Tongue (tissue), 3 donors: ENCODE measurements at places on chromosomes 7 and 10. TPM values are rescaled to one million over a fixed set of nuclear protein-coding genes. Genes with fewer than 3 reads are reported as not detected.
A peak's percentile ranks its signal among the peaks of the same experiment; 100 is the strongest.

SMKR1 gene
- not detected for total RNA-seq

FKBP6 gene
- not detected for total RNA-seq

PHYH gene
- total RNA-seq: 62.1 TPM

GIMAP2 gene
- 14.8 TPM for total RNA-seq

ZNF735 gene
- not detected for total RNA-seq

CYP51A1 gene
- 76.6 TPM for total RNA-seq

CALCR gene
- total RNA-seq: 7.0 TPM

CYP2C19 gene
- 2.1 TPM for total RNA-seq

CNPY1 gene
- total RNA-seq: not detected

SEC61G gene
- 105 TPM for total RNA-seq

HSPA12A gene
- total RNA-seq: 9.3 TPM

ENTPD1 gene
- 33.5 TPM for total RNA-seq

CXCL12 gene
- total RNA-seq: 121 TPM

GRCh38 chr10:70334526-70335245 lies 47.7 kb downstream of the LRRC20 start:
- no peak for DNase-seq

GRCh38 chr10:13349463-13350274 lies 1.6 kb upstream of the SEPHS1 start:
- peak; percentile 82 for DNase-seq

- no peak for DNase-seq
Measured at GRCh38 chr10:32061440-32061839, 5.2 kb upstream of the KIF5B start.

GRCh38 chr7:82950436-82950835 lies 212.2 kb downstream of the PCLO start:
- peak; percentile 2 for DNase-seq

DNA sequence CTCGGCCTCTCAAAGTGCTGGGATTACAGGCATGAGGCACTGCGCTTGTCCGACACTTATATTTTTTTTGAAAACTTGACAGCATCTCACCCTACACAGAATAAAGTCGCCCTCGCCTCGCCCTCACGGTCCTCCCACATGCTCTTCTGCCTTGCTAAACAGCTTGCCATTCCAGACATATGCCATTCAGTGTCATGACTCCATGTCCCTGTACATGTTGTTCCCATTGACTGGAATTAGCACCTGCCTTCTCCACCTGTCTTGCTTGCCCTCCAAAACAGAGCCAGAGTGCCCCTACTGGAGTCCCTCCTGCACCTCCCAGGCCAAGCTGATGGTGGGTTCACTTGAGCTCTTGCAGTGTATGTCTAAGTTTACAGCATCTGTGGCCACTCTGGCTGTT lies 6.2 kb downstream of the NIPSNAP2 start:
- DNase-seq: peak; percentile 46

- DNase-seq: peak; percentile 79
Measured at GRCh38 chr10:58700591-58700990, 187.9 kb downstream of the BICC1 start.

DNA sequence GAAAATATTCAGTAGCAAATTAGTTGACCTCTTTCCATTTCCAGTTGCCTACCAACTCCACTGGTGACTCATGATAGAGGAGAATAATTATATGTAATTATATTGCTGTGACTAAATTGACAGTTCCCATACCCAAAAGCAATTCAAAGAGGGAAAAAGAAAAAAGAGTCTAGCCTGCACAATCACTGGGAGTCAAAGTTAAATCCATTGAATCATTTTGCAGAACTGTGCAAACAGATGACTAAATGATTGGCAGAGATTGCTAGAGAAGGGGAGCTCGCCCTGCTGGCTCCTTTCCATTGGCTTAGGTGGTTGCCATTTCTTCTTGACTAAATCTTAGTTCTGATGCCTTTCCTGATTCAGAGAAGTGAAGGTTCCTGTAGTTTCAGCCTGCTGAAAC lies 1228.6 kb upstream of the SORCS1 start:
- DNase-seq: peak; percentile 40

- DNase-seq: no peak
Measured at GRCh38 chr7:105610165-105610930, 29.1 kb upstream of the EFCAB10 start.

- DNase-seq: no peak
Measured at GRCh38 chr7:30913821-30914515, 2.3 kb downstream of the AQP1 start.

GRCh38 chr7:1486571-1486970 lies 17.6 kb downstream of the INTS1 start:
- DNase-seq: no peak

DNA sequence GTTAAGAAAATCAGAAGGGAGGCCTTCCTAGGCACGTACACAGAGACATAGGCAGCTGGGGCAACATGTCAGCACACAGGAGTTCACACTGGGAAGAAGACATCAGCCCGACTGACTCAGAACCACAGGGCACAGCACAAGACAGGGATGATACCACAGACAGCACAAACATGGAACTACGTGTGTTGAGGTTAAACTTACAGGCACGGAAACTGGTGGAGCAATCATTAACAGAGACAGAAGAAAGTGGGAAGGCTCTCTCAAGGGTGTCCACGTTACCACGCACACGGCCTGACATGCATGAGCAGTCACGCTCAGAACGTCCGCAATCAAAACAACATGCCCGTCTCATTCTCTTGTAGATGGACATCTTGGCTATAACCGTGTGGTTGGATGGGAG lies 636.4 kb downstream of the KCNMA1 start:
- no peak for DNase-seq

DNA sequence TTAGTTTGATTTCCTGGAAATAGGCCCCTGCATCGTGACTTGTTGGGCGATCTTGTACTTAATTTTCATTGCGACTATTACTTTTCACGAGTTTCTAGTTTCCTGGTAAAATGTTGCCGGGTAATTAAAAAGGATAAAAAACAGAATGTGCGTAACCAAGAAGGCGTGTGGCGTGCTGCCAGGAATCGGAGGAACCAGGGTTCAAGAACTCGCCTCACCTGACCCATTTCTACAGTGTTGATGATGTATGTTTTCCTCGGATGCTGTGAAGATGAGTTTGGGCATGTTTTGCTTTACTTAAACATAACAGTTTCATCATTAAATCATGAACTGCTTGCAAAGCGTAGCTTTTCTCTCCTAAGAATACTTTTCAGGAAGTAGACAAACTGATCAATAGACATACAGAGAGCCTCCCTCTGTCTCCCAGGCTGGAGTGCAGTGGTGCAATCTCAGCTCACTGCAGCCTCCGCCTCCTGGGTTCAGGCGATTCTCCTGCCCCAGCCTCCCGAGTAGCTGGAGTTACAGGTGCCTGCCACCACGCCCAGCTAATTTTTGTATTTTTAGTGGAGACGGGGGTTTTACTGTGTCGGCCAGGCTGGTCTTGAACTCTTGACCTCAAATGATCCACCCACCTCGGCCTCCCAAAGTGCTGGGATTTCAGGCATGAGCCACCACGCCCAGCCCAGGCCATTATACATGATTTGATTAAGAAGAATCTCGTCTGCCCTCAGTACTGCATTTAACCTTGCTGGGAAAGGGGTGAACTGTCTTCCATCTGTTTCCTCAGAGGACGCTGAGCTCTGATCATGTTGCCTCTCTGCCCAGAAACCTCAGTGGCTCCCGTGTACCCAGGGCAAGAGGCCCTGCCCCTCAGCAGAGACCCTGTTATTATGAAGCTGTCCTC lies 9.1 kb downstream of the FOXK1 start:
- DNase-seq: no peak

GRCh38 chr10:34988397-34989067 lies 101.6 kb downstream of the CUL2 start:
- DNase-seq: peak; percentile 24

- DNase-seq: no peak
Measured at GRCh38 chr7:71009636-71010035, 122.3 kb upstream of the GALNT17 start.

- no peak for DNase-seq
Measured at GRCh38 chr7:36204929-36205635, 52.0 kb downstream of the EEPD1 start.

- DNase-seq: no peak
Measured at GRCh38 chr10:98427011-98427515, 12.1 kb upstream of the PYROXD2 start.

DNA sequence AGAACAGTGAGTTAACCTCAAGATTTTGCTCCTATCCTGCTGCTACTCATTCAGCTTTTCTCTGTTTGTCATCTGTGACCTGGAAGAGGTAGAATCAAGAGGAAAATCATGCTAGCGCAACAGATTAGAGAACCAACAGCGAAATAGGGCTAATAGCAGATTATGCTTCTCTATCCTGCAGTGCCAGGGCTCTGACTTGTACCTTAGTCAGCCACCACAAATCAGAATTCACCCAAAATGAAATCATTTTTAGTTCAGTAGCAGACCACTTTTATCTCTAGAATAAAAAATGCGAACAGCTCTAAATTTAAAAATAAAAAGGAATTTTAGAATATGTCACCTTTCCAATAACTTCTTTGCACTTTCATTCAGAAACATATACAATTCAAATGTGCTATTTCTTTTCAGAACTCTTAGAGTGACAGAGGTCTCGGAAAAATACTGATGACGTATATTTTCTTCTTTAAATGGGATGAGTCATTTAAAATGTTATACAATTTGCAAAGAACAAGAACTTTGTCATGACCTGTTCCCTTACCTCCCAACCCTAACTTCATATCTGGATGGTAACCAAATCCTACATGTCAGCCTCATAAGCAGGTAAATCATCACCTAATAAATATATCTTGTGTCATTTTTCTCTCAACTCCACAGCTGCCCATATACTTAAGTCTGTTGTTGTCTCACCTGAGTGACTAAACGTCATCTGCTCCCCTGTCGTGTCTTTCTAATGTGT lies 896.4 kb downstream of the PCDH15 start:
- DNase-seq: no peak

DNA sequence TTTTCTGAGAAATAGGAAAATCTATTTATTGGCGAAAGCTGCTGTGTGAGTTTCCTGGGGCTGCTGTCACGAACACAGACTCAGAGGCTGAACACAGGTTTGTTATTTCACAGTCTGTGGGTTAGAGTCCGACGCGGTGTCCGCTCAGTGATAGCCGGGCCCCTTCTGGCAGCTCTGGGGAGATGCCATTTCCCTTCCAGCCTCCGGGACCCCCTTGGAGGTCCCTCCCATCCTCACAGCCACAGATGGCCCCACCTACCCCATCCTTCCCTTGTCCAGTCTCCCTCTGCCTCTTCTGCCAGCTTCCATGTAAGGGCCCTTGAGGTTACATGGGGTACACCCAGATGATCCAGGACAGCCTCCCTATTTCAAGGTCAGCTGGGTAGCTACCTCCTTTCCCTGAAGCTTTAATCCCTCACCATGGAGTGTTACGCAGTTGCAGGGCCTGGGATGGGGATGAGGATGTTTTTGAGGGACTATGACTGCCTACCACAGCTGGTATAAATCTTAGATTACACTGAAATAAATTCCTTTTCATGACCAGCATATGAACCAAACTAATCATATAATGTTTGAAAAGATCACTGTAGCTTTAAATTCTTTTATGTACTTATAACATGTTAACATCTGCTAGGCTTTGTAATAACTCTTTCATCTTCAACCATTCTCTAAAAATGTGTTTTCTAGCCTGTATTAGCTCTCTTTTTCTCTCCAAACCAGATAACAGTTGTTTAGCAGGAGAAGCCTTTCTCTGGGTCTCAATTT lies 98.5 kb downstream of the WDR37 start:
- DNase-seq: peak; percentile 5

- peak; percentile 47 for DNase-seq
Measured at GRCh38 chr7:134992626-134993179, 6.4 kb downstream of the AGBL3 start.

DNA sequence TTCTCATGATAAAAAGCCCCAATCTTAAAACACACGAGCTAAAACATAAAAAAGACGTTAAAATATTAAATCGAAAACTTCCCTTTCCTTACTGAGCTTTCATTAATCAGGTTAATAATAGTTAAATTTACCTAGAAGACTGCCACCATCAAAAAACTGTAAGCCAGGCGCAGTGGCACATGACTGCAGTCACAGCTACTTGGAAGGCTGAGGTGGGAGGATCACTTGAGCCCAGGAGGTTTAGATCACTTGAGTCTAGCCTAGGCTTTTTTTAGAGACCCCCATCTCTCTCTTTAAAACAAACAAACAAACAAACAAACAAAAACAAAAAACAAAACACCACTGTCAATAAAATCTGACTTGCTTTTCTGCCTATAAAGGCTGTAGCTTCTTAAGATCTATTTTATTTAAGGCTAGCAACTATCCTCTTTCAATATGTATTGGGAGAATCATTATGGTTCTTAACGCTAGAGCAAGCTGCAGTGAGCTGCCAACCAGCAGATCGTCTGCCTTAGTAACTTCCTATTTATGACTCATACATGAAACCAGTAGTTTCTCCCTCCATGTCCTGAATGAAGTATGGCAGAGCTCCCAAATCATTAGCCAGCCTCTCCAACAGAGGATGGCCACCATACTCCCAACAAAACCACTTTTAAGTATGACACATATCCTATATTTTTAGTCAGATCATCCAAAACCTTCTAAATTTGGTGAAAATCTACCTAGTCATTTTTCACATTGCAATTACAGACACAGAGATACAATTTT lies 163.7 kb downstream of the SRPK2 start:
- DNase-seq: no peak

GRCh38 chr10:110023785-110024465 lies 16.1 kb downstream of the ADD3 start:
- no peak for DNase-seq

GRCh38 chr7:1087952-1088920 lies at the start of gene GPER1:
Gene GPER1, plus strand, starts transcription at chr7:1088113. Its CDS starts 3,616 bp downstream, at chr7:1091729.
- DNase-seq: peak; percentile 88

DNA sequence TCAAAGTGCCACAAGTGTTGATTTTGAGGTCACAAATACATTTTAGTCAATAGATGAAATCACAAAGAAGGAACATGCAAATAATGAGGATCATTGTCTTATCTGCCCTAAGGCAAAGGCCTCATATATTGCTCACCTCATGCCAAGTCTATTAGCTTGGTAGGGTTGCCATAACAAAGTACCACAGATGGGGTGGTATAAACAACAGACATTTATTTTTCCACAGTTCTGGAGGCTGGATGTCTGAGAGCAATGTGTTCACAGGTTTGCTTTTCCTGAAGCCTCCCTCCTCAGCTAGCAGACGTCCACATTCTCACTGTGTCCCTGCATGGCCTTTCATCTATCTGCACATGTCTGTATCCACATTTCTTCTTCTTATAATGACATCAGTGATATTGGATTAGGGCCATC lies 59.6 kb downstream of the RELN start:
- DNase-seq: no peak

DNA sequence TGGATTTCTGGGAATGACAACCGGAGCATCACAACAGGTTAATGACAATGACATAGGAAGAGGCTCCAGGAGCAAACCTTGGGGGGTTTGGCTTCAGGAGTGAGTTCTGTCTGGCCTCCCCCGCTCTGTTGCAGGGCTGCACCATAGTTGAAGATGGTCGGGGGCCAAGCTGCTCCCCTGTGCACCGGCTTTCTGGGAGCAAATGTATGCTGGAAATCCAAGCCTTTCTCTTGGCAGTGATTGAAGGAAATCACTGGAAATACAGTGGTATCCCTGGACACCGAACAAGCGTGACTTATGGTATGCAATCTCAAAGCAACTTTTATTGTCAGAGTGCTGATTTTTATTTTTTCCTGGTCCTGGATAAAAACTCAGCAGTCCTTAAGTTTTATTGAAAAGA lies 251.9 kb upstream of the ZNF32 start:
- DNase-seq: peak; percentile 28
